RPMI7951 (cell line): ENCODE measurements at places on chromosomes 7 and 10. TPM values are rescaled to one million over a fixed set of nuclear protein-coding genes. Genes with fewer than 3 reads are reported as not detected.
A peak's percentile ranks its signal among the peaks of the same experiment; 100 is the strongest.

DNA sequence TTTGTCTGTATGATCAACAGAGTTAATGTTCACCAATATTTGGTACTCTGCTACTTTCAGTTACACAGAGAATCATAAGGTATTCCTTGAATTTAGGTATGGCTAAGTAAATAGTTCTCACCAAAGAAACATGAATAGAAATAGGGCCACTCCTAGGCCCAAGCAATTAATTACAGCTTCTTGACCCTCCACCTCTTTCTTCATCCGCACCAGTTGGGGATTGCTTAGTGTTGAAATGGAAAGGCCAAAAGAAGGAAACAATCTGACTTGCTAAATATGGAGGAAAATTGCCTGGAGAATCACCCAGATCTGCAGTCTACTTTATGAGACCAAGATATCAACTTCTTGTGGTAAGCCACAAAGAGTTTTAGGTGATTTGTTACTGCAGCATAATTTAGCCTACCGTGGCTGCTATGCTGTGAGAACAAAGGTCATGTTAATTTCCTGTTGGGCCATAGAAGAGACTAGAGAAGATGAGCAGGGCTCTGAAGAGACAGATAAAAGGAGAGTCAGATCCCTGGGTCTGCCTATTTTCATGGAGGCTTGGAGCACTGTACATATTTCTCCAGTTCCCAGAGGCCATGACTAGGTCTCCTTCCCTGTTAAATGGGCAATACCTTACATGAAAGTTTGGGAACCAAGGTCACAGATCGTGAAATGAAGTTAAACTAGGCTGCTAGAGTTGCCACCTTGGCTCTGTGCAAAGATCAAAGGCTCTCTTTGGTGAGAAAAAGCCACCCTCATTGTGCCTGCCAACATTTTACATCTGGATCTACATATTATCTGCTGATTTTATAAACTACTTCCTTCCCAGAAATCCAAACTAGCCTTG, 93.3 kb upstream of the GDF10 start:
- DNase-seq = no peak

SPAM1 gene
- not detected in 2 replicates for total RNA-seq

DNA sequence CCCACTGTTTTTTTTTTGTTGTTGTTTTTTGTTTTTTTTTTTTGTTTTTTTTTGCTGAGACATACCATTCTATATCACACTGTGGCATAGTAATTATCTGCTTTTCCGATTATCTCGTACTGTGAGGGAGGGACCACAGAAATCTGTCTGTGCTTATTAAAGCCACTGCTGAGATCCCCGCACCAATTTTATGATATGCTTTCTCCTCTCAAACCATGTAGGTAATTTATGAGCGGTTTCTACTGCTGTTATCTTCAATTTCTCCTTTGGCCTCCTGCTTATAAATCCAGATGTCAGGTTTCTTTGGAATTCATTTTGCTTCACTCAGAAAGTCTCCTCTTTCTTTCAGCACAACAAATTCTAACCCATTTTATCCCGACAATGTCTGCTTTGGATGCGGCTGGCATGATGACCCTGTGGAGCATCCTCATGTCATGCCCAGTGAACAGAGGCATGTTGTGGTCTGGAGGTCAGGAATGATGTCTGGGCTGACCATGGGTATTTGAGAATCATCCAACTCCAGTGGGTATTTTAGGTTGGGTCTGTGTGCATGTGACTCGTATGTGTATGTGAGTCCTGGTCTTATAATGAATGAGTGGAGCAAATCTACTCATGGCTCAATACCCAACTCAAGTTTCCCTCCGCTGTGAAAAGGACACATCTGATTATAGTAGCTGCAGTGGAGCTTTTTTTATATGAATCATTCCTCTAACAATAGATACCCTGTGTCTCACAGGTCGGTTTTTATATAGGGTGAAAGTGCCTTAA, 213.4 kb downstream of the GALNT17 start:
- DNase-seq = no peak

GLI3 gene
- 7.7 and 10.0 TPM in 2 replicates for total RNA-seq

CH25H gene
- 0.49 and 0.72 TPM in 2 replicates for total RNA-seq

GRCh38 chr7:151241755-151242096, 6.8 kb downstream of the SMARCD3 start:
- DNase-seq = no peak

DNA sequence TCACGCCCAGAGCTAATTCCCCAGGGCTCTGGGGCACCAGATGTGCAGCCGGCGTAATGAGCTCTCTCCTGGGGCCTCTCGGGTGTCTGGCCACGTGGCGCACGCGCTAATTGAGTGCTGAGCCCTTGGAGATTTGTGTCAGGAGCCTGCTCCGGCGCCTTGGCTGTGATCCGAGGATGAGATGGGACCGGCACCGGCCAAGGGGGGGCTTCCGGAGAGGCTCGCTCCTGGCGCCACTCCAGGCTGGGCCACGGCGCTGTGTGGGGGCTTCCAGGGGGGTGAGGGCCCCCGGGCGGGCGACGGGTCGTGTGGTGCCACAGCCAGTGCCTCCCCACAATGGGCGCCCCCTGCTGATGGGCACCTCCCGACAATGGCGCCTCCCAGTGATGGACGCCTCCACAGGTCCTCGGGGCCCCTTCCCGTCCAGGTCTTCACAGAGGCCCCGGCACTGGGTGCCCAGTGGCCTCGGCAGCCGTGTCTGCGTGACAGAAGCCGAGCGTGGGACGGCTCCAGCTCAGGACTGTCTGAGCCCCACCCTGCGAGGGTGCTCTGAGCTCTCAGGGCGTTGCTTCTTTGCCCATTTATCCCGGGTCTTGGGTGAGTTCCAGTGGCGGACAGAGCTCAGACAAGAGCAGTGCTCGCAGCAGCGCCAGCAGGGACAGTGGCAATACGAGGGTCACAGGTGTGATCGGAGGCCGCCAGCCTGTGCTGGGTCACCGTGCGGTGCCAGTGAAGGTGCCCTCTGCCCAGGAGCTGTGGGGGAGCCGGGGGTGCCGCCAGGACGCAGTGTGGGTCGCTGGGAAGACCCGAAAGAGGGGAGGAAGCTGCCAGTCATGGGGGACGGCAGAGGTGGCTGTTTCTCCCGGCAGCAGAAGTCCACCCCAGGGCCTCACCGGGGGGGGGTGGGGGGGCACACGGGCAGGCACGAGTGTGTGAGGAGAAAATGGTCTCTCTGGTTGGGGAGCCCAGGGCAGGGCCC, 8.2 kb upstream of the NKX6-2 start:
- peak; percentile 22 for DNase-seq

DNA sequence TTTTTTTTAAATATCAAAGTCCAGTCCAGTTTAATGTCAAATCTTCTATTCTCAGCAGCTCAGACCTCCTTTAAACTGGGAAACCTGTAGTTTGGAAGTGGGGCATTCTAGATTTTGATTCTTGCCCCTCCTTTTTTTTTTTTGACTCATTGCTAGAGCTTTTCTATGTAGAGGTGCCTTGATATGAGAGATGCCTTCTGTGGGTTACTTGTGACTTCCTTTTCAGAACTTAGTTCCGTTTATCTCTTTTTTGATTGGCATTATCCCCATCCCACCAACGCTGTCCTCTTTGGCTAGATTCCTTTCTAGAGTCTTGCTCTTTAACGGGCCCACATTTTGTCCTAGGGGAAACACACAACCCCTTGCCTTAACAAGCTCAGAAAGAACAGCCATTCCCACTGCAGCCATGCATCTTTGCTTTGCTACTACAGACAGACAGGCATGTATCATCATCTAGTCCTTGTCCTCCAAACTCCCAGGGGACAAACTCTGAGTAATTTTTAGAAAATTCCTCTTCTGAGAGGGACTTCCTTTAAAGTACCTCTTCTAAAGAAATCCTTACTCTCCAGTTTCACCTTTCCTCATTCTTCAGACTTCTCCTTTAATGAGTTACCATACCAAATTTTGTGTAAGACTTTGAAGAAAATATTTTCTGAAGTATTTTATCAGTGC, 153.6 kb downstream of the PHF14 start:
- DNase-seq = no peak
